ENCODE measurements at places on chromosomes 13 and 19. TPM values are rescaled to one million over a fixed set of nuclear protein-coding genes. Genes with fewer than 3 reads are reported as not detected.

Gene DHRS12
- total RNA-seq = 19.6 TPM

Gene NKPD1
- total RNA-seq = 0.53 TPM

Gene S1PR5
- not detected for total RNA-seq

Gene TMPRSS9
- not detected for total RNA-seq

Gene TEAD2
- 226 TPM for total RNA-seq

Gene TTC9B
- not detected for total RNA-seq

Gene IZUMO2
- not detected for total RNA-seq

Gene DPF1
- 4.9 TPM for total RNA-seq

Gene COL4A1
- total RNA-seq = 90.8 TPM

Gene SULT2A1
- not detected for total RNA-seq

DNA sequence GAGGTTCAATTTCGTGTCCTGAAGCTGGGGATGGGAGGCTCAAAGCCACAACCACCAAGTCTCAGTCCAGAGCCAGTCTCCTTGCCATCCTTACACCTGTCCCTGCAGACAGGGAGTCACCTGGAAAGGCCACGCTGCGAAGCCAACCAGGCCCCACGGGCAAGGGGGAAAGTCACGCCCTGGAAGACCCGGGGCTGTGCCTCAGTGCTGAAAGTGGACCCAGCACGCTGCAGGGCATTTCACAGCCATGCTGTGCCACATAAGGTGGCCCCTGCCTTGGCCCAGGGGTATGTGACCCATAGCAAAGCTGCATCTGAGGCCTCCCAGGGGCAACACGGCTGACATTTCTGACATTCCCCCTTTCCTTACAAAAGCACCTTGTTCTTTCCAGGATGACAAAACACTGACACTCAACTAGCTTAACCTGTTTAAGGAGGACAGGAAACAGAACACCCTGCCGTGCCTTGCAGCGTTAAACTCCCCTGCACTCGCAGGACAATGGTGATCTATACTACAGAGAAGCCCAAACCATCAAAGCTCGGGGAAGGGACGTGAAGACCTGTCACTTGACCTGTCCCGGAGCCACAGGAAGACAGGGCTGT is 14.8 kb downstream of the CHERP start:
- peaks cover 18% of the 10 kb centered on the region for H3K36me3 ChIP-seq
- DNase-seq = no peak
- no peak overlapping the region for H3K4me3 ChIP-seq
- H3K27me3 ChIP-seq = no peaks in the 10 kb centered on the region

DNA sequence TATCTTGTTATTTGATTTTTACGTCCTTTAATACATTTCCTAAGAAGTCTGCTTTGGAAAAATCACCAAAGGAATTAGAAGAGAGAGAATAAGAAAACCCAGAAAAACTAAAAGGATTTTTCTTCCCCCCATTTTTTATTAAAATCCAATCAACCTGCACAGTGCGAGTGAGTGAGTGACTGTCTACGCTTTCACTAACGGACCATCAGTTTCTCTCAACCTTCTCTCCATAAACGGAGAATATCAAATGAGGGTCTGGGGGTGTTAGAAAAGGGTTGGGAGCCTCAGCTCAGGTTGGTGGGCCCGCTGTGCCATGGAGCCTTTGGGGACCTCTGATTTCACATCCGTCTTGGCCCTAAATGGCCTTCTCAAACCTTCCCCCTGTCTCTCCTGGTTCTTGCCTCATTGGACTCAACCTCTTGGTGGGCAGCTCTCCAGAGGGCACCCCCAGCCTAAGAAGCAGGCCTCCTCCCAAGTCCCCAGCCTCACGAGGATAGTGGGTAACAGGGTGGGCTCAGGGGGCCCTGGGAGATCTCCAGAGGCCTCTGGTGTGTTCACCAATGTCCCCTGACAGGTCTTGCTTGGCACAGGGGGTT is 763 bp upstream of the LRP3 start:
- peaks cover 3% of the 10 kb centered on the region for H3K36me3 ChIP-seq
- no peak for DNase-seq
- H3K27ac ChIP-seq = peak overlapping the region; percentile 31
- no peaks in the 10 kb centered on the region for H3K4me1 ChIP-seq

DNA sequence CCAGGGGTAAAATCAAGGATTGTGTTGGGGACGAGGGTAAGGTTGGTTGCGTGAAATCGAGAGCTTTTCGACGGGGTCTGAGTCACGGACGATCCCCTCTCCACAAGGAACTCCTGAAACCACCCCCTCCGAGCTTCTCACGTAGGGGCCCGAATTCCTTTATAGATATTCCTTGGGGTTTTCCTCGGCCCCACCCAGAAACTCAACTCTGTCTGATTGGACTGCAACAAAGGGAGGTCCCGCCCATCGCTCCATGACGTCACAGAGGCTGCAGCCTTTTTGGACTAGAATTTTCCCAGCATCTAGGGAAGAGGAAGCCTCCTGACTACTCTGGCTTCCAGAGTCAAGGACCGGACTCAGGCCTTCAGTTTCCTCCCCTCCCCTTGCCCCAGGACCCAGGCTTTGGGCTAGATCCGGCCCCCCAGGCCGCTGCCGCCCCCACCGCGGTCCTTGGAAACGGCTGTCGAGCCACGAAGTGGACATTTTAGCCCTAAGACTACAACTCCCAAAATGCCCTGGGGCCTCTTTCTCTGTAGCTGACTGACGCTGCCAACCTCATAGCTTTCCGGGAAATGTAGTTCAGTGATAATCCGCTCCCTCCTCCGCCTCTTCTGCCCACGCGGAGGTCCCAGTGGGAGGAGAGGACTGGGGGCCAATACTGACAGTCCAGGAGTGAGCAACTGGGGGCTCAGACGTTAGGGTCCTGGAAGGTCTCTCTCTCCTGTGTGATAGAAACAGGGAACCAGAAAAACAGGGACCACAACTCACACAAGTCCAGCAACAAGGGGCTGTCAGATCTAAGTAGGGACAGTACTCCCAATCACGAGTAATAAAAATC is at the start of gene IZUMO1:
TSS of gene IZUMO1 (minus strand) at position 172 of the 838 bp plus-strand sequence. CDS start 1,050 bp downstream, outside the sequence.
- H3K4me3 ChIP-seq = peak within 1 kb of the TSS; percentile 67
- H3K27ac ChIP-seq = peak within 1 kb of the TSS; percentile 59
- H3K27me3 ChIP-seq = peaks cover 21% of the 10 kb centered on the region
- H3K36me3 ChIP-seq = peaks cover 4% of the 10 kb centered on the region

DNA sequence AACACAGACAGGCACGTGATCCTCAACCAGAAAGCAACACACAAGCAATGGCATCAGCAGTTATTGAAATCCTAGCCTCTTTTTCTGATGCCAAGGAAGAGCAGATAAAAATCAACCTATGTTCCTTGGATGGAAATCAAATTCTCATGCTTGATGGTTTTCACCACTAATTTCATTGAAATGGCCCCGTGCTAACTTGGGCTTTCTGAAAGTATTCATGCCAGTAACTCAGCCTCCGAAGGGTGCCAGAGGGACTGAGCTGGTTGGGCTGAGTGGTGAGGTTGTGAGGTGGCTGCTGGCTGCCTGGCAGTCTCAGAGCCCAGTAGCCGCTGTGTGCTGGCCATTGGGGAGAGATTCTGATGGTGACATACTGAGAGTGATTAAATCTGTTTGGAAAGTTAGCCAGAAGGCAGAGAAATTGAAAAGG is 309.3 kb downstream of the DCT start:
- H3K36me3 ChIP-seq = peaks cover 5% of the 10 kb centered on the region
- no peak overlapping the region for H3K27ac ChIP-seq
- no peak overlapping the region for H3K4me3 ChIP-seq
- no peak for DNase-seq
- H3K4me1 ChIP-seq = no peaks in the 10 kb centered on the region

- peaks cover 1% of the 10 kb centered on the region for H3K4me1 ChIP-seq
- H3K27ac ChIP-seq = no peak overlapping the region
- H3K36me3 ChIP-seq = no peaks in the 10 kb centered on the region
- H3K27me3 ChIP-seq = peaks cover 76% of the 10 kb centered on the region
- no peak for DNase-seq
- H3K4me3 ChIP-seq = no peak overlapping the region
Observed at GRCh38 chr13:112066624-112067004, 335 bp upstream of the SOX1 start.

DNA sequence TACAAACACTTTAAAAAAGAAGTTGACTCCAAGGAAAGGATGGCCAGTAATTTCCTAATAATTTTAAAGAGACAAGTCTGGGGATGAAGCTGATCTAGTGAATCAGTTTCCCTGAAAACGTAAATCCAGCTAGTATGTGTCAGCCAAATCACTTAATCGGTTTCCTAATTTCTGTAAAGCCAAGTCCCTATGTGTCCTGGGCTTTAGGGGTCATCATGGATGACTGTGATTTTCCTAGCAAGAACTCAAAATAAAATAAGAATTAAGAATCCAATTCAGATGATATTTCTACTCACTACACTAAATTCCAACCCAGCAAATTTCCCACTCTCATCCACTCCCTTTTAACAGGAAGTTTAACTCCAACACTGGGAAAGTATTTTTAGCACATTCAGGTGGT is 35.9 kb downstream of the ELF1 start:
- H3K27me3 ChIP-seq = no peaks in the 10 kb centered on the region
- peaks cover 5% of the 10 kb centered on the region for H3K36me3 ChIP-seq
- H3K27ac ChIP-seq = no peak overlapping the region
- H3K4me3 ChIP-seq = no peak overlapping the region
- peaks cover 39% of the 10 kb centered on the region for H3K4me1 ChIP-seq

DNA sequence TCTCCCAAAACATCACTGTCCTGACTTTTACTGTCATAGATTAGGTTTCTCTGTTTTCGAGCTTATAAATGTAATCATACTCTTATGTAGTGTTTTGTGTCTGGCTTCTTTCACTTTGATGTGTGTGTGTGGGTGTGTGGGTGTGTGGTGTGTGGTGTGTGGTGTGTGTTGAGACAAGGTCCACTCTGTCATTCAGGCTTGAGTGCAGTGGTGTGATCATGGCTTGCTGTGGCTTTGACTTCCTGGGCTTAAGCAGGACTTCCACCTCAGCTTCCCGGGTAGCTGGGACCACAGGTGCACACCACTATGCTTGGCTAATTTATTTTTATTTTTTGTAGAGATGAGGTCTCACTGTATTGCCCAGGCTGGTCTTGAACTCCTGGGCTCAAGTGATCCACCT is 59.6 kb downstream of the PDS5B start:
- peak overlapping the region; percentile 34 for H3K27ac ChIP-seq
- H3K27me3 ChIP-seq = no peaks in the 10 kb centered on the region
- no peaks in the 10 kb centered on the region for H3K36me3 ChIP-seq
- peaks cover 14% of the 10 kb centered on the region for H3K4me1 ChIP-seq

- no peaks in the 10 kb centered on the region for H3K36me3 ChIP-seq
- H3K27me3 ChIP-seq = no peaks in the 10 kb centered on the region
- DNase-seq = peak; percentile 66
- peaks cover 11% of the 10 kb centered on the region for H3K4me1 ChIP-seq
Observed at GRCh38 chr13:24627090-24627714, 53.0 kb upstream of the ATP12A start.

DNA sequence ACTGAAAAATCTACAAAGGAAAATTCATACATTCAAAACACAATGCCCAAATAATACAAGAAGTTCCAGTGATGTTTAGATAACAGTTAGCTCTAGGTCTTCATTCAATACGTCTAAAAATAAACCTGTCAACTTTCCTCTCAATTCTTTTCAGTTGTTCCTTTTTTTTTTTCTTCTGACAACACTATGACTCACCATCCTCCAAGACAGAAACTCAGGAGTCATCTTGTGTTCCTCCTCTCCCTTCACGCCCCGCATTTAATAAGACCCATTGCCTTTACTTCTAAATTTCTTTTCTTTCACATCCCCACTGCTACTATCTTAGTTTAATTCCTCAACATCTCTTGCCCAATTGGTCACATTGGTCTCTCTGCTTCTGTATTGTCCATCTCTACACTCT is 759.9 kb downstream of the GPC5 start:
- DNase-seq = no peak
- H3K4me1 ChIP-seq = peaks cover 2% of the 10 kb centered on the region
- no peak overlapping the region for H3K4me3 ChIP-seq
- H3K36me3 ChIP-seq = no peaks in the 10 kb centered on the region
- H3K27ac ChIP-seq = no peak overlapping the region

DNA sequence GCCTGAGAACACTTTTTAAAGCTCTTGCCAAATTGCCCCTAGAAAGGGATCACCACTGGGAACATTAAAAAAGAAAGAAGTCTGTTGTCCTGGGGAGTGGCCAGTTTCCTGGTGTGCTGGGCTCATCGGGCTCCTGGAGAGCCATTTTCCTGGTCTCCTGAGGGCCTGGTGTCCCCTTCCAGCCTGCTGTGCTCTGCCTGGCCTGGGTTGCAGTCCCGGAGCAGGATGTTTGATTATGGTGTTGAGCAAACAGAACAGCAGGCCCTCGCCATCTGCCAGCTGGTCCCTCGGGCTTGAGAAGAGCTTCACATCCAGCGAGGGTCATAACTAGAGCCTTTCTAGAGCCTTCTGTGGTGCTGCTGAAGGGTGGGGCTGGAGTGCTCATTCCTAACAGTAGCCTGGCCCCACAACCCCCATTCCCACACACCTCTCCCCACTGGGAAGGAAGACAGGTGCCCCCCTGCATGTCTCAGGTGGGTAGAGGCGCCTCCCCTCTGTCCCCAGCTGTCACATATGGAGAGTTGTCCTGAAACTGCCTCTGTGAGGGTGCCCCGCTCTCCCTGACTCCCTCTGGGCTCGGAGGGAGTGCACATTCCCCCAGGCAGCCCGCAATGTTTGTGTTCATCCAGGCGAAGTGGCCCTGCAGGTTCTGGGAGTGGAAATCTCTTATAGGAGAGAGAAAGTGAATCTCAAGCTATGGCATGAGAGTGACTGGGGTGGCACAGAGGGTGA is 151.1 kb downstream of the SIPA1L3 start:
- H3K27me3 ChIP-seq = no peaks in the 10 kb centered on the region
- peaks cover 1% of the 10 kb centered on the region for H3K36me3 ChIP-seq
- DNase-seq = peak; percentile 24
- peak overlapping the region; percentile 95 for H3K27ac ChIP-seq
- peaks cover 48% of the 10 kb centered on the region for H3K4me1 ChIP-seq

DNA sequence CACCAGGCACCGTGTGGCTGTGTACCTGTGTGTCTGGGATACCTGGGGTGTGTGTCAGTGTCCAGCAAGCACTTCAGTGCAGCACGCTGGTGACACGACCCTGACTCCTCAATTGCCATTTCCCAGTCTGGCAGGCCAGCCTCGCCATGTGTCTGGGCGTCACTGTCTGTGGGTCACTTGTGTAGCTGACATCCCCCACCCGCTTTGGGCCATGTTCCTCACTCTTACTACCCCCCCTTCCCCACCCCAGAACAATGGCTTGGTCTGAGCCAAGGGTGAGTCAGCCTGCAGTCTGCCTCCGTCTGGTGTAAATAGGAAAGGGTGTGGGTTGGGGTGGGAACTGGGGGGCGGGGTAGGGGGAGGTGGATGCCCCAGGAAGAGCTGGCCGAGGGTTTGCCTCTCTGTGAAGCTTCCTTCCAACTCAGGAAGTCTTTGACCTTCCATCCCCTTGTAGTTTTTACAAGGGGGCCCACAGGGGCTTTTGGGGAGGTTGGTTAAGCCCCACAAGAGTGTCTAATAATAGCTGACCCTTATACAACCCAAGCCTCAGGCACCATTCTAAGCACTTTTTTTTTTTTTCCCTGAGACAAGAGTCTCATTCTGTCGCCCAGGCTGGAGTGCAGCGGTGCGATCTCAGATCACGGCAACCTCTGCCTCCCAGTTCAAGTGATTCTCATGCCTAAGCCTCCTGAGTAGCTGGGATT is 17.6 kb downstream of the NOVA2 start:
- H3K36me3 ChIP-seq = no peaks in the 10 kb centered on the region
- DNase-seq = no peak
- H3K27me3 ChIP-seq = peaks cover 48% of the 10 kb centered on the region
- H3K27ac ChIP-seq = no peak overlapping the region
